ENCODE measurements at places on chromosomes 11 and 22.

DNA sequence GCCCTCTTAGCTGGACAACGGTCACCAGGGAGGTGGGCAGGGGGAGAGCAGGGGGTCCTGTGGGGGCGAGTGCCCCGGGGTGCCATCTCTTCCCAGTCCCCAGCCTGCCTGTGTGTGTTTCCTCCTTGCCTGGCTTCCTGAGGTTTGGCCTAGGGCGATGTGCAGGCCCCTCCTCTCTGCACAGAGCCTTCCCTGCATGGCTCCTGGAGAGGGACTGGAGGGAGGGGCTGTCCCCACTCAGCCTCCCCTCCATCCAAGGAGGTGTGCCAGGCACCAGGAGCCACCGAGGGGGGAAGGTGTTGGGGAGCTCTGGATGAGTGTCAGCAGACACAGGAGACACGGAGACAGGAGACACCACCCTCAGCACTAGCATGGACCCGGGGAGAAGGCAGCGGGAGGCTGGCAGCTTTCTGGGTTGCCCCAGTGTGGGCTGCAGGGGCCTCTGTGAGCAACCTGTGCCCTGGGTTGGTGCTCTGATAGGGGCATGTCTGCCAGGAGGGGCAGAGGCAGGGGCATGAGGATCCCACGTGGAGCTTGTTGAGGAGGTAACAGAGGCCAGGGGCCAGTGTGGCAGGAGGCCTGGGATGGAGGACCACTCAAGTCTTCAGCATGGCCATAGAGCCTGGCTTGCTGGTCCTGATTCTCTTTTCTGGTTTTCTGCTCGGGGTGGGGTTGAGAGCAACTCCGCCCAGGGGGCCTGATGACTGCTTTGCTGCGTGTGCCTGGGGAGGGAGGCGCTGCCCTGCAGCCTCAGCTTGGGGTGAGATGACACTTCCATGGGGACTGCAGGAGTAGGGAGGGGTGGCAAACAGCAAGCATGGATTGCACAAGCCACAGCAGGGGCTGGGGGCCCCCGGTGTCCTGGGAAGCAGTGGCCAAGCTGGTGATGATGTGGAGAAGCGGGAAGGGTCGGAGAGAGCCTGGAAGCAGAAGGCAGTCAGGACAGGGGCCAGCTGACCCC lies 78.8 kb downstream of the ST3GAL4 start:
- no peak for DNase-seq

- no peak for DNase-seq
Measured at GRCh38 chr11:12099132-12099873, 11.1 kb upstream of the MICAL2 start.

GRCh38 chr11:113722221-113722620 lies 16.1 kb upstream of the TMPRSS5 start:
- no peak for DNase-seq

DNA sequence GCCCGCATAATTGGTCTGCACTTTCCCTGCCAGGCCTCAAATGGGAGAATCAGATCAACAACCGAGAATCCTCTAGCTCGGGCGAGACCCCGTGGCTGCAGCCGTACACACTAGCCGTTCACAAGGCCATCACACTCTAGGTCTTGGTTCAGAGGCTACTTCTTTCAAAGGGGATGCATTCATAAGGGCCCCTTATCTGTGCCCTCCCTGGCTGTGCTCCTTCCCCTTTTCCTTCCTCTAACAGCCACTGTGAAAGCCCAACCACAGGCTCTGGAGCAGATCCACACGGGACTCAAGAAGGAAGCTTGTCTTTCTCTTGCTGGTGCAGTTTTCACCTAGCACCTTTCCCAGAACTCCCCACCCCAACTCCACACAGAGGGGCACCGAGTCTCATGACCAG lies 24.5 kb downstream of the SMIM38 start:
- no peak for DNase-seq

DNA sequence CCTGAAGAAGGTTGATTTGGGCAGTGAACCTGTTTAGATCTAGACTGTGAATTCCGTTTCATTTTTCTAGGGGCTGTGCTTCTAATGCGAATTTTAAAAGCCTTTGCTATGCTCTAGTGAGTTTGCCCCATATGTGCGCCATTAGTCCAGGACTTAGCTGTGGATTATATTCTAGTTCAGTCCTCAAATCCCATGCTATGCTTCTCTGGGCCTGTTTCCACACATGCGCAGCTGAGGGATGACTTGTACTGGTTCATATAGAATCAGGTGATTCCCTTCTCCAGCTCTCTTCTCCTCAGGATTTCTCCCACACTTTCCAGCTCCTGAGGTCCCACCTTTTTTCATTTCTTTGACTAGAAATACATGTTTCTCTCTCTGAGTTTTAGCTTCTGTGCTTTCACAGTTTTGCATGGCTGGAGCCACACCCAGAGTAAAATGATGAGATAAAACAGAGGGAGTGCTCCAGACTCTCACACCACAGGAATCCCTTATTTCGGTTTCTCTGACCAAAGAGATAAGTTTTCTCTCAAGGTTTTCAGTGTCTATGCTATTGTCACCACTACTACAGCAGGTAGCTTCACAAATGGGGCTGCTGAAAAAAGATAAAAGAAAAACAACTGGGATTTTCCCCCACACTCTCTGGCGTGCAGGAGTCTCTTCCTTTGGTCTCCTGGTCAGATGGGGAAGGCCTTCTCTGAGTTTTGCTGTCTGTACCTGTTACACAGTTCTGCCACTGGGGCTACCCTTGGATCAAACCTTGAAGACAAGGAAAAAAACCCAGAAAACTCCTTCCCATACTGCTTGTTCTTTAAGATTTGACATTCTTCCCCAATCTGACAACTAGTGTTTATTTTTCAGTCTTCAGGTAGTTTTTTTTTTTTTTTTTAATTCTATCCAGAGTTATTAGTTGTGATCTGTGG lies 96.2 kb upstream of the TEAD1 start:
- no peak for DNase-seq

- no peak for DNase-seq
Measured at GRCh38 chr11:70796648-70797227, 398.4 kb downstream of the CTTN start.

DNA sequence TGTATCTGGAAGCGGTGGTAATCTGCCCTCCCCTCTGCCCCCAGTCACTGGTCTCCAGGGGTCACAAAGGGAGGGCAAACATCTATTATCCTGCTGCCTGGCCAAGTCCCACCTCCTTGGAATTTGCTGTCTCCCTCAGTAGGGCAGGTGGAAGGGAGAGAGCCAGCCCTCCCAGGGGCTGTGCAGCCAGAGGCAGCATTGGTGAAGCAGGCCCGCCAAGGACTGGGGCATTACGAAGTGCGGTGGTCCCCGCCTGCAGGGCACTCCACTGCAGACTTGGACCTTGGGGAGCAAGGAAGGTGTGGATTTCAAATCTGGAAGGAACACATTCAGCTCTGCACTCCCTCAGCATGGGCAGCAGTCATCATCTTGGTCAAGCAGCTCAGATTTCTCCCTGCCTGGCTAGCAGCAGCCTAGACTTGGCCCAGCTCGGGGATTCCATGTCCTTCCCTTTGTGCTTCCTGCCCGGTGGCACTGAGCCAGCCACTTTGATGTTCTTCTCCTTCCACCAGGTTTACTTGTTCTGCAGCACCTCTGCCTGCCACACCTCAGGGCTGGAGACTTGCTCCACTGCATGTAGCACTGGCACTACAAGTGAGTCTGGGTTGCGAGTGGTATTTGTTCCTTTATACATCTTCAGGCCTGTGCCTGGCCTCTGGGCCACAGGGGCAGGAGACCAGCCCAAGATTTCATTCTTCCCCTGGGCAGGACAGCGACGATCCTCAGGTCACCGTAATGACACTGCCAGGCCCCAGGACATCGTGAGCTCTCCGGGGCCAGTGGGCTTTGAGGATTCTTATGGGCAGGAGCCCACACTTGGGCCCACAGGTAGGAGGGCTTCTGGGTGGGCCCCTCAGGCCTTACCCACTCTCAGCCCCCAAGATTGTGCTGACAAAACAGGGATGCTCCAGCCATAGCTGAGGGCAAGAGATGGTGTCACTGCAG lies 7.4 kb downstream of the ZP1 start:
- DNase-seq, result no peak

- DNase-seq, result no peak
Measured at GRCh38 chr22:46040471-46041465, 63.8 kb upstream of the WNT7B start.

GRCh38 chr22:28243539-28243938 lies 324.5 kb upstream of the PITPNB start:
- DNase-seq, result peak; percentile 23

DNA sequence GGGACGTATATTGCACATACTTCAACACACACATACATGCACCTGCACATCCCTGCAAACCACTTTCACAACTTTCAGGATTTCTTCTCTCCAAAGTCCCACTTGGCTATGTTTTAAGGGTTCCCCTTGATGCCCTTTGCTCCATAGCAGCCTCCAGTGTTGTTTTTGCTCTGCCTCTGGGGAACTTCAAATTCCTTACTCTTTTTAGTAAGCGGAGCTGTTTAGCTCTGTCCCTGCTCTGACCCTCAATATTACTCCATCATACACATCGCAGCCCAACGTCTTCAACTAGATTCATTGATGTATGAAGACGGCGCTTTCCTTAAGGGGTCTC lies 18.3 kb downstream of the PRR5L start:
- DNase-seq, result no peak

GRCh38 chr22:43377548-43377895 lies 34.3 kb upstream of the MPPED1 start:
- no peak for DNase-seq

DNA sequence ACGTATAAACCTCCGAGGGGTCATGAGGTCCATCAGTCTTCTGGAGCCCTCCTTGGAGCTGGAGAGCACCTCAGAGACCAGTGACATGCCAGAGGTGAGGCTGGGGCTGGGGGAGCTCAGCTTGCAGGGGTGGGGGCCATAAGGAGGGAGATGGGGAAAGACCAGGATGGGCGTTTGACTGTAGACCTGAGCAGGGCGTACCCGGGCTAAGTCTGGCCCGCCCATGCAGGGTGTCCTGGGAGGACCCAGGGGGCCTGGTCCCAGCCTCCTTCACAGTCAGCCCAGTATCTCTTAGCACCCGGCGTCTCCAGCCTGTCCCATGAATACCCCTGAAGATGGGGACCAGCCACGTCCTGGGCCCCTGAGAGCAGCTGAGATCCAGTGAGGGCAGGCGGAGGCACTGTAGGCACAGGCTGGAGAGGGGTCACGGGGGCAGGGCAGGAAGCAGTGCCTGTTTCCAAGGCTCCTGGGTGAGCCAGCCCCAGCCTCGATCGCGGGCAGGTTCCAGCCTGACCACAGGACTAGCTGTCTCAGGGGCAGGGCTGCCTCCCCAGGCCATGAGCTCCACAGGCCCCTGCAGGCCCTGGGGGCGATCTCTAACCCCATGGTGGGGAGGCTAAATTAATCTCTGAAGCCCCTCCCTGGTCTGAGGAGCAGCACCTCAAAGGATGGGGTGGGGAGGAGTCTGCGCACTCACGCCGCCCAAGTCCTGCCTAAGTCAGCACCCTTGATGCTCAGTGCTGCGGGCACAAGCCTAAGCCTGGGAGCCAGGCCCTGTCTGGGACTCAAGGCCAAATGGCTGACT lies 7.1 kb downstream of the SSH3 start:
- no peak for DNase-seq

DNA sequence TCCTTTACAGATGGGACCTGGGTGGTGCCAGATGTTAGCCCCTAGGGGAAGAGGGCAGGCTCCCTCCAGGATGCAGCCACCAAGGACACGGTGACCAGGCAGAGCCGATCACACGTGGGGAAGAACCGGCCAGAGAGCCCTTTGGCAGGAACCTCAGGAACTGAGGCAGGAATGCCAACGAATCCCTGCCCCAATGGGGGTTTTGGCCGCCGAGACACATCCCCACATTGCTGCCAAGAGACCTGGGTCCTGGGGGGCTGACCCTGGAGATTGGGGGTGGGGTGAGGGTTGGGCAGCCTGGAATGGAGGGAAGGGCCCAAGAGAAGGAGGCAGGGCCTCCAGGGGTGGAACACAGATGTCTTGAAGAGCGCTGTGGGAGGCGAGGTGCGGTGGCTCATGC lies 28.7 kb upstream of the LMO1 start:
- no peak for DNase-seq

DNA sequence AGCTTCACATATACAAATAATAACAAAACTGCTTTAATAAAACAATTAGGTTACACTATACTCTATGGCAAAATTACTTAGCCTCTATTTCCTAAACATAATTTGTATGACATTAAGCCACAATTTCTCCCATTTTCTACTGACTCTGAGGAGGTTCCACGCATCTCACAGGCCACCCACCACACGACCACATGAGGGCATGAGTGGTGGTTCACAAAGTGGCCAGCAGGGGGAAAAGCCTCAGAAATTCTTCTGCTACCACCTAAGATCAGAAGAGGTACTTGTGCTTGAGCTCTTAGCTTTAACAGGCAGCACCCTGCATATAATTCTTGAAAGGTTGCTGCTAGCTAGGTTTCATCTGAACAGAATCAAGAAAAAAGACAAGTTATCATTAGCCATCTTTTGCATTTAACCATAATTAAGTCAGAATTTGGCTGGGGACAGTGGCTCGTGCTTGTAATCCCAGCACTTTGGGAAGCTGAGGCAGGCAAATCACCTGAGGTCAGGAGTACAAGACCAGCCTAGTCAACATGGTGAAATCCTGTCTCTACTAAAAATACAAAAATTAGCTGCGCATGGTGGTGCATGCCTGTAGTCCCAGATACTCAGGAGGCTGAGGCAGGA lies 7.7 kb downstream of the LPXN start:
- DNase-seq, result peak; percentile 49

DNA sequence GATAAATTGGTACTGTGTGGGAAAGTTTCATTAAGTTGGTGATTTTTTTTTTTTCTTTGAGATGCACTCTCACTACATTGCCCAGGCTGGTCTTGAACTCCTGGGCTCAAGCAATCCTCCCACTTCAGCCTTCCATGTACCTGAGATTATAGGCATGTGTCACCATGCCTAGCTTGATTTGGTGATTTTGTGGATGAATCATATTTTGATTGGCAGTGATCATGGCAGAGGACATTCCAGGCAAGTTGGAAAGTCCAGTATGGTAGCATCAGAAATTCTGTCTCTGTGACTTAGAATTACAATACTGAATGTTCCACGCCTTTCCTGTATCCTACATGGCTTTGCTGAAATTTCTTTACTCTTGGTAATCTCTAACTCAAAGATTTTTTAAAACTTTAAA lies 49.4 kb downstream of the HORMAD2 start:
- DNase-seq, result no peak

DNA sequence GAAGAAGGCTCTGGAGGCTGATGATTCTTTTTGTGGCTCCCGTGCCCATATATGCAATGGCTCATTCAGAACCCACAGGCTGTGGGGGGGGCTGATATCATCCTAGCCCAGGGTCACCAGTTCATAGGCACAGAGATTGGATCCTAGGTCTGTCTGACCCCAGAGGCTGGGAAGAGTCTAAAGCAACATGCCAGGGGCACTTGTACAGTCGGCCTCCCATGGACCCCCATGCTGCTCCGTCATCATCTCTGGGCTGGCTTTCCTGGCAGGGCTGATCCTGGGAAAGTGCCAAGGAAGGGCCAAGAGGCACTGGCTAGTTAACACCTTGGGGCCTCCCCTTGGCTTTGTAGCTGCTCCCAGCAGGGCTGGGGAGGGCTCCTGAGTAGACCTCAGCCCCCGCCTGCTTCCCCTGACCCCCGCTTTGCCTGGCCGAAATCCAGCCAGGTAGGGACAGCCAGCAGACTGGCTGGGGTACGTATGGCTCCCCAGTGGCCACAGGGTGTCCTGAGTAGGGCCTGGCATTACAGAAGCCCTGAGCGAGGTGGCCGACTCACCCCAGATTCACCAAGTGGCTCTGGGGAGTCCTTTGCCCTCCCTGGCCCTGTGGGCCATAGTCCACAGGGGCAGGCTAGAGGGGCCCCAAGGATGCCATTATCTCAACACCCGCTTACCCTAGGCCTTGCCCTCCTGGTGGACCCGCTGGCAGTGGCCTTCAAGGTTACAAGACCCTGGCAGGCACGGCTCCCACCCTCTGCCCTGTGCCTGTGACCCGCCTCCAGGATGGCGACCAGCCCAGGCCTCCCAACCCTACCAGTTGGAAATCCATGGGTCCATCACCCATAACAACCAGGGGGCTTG lies 22.5 kb downstream of the FADS3 start:
- no peak for DNase-seq
